ENCODE measurements at places on chromosomes 3 and 15. TPM values are rescaled to one million over a fixed set of nuclear protein-coding genes. Genes with fewer than 3 reads are reported as not detected.

SCAANT1 gene
- polyA plus RNA-seq: 1.0 TPM

DNA sequence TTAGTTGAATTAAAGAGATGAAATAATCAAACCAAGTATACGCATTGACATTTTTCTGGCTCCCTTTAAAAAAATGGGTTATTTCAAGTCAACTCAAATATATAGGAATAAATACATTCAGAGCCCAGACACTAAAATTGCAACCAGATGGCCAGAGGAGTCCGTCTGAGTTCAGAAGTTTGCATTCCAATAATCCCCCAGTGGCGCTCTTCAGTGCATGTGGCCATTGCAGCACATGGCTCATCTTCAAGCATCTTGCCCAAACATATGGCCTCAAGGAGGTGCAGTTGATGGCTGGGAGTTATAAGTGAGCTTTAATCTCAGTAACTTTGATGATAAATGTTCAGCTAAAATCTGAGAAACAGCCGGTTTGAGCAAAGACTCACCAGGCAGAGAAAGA is 295.8 kb upstream of the LRRN1 start:
- peak; percentile 22 for DNase-seq

DNA sequence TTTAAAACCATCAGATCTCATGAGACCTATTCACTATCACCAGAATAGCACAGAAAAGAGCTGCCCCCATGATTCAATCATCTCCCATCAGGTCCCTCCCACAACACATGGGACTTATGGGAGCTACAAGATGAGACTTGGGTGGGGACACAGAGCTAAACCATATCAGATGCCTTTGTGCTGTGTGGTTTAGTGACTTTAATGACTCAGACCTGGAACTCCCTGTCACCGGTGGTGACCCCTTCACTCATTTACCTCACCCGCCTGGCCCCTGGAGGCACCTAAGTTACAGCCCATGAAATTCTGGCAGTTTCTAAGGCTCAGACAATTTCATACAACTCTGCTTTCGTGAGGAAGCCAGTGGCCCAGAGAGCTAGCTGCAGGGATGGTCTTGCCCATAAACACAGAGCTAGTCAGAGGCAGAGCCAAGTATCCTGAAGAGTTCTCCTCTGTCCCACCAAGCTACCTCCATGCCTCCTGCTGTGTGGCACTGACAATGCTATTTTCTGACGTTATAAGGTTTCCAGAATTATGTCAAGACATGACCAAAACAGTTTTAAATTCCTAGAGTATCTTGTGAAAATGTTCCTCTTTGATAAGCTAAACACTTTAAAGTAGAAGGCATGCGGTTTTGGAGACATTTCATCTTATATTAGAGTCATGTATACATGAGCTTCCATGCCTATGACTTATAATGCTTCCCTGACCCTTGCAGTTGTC is 231.1 kb upstream of the IL12A start:
- DNase-seq: no peak

GRCh38 chr3:72821161-72821781 is 27.0 kb downstream of the SHQ1 start:
- no peak for DNase-seq

GRCh38 chr15:68900027-68900426 is 30.3 kb upstream of the SPESP1 start:
- DNase-seq: no peak

- DNase-seq: no peak
These were observed 77.0 kb upstream of the PLSCR5 start for GRCh38 chr3:146682171-146682570.

All from forelimb muscle (tissue), 1 donor.